ENCODE measurements at places on chromosomes 11 and 22. TPM values are rescaled to one million over a fixed set of nuclear protein-coding genes. Genes with fewer than 3 reads are reported as not detected.
A peak's percentile ranks its signal among the peaks of the same experiment; 100 is the strongest.

- ATAC-seq = peak; percentile 62
Measured at GRCh38 chr11:36233204-36233603, 56.0 kb downstream of the COMMD9 start.

Gene DDX25
- total RNA-seq = 1.5 TPM

GRCh38 chr22:40939202-40939601, 12.0 kb upstream of the RBX1 start:
- no peak for ATAC-seq

Gene PLAAT2
- total RNA-seq = not detected

Gene ANGPTL5
- not detected for total RNA-seq

- peak; percentile 93 for ATAC-seq
Measured at GRCh38 chr11:32213223-32213622, 122.3 kb downstream of the RCN1 start.

Gene TPBGL
- 0.25 TPM for total RNA-seq

Gene KCNQ1
- 0.04 TPM for total RNA-seq

Gene PAMR1
- total RNA-seq = 0.38 TPM

Gene MMP12
- not detected for total RNA-seq

- ATAC-seq = no peak
Measured at GRCh38 chr22:39773976-39774539, 119.5 kb downstream of the ENTHD1 start.

Gene CDKN1C
- total RNA-seq = 76.5 TPM

Gene LRP5
- total RNA-seq = 11.4 TPM

Gene GSTT2B
- total RNA-seq = 0.36 TPM

All from motor neuron (in vitro differentiated cells).